ENCODE measurements at places on chromosomes 2 and 18.

DNA sequence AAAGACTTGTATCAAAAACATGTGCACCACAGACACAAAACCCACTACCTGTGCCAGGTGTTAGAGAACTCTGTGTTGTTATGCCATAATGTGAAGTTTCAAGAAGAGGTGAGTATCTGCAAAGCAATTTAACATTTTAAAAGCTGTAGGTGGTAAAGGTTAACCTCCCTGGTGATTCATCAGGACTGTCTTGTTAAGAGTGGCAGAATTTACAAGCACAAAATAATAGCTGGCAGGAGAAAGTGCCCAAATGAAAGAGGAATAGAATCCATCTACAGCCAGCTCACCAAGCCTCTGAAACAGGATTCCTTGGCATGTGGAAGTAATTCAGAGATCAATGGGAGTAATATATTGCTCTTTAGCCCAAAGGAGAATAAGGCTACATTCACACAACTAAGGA is 230.7 kb downstream of the AFF3 start:
- DNase-seq = no peak

GRCh38 chr2:145091967-145092366 is 572.0 kb upstream of the ZEB2 start:
- no peak for DNase-seq

- no peak for DNase-seq
Observed at GRCh38 chr2:176039375-176039774, 37.3 kb upstream of the LNPK start.

DNA sequence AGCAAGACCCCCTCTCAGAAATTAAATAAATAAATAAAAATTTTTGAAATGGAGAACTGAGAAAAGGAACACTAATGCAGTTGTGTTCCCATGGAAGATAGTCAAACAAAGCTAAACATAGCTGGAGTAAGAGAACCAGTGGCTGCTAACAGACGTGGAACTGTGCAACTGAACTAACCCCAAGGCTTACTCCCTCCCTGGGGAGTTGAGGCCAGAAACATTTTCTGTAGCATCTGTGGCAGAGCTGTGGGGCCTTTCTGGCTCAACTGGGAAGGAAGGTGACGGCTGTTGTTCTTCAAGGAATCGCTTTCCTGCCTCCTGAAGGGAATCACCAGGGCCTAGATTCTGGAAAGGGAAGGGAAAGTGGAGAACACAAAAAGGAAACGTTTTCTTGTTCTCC is 53.9 kb upstream of the B3GNT2 start:
- no peak for DNase-seq

DNA sequence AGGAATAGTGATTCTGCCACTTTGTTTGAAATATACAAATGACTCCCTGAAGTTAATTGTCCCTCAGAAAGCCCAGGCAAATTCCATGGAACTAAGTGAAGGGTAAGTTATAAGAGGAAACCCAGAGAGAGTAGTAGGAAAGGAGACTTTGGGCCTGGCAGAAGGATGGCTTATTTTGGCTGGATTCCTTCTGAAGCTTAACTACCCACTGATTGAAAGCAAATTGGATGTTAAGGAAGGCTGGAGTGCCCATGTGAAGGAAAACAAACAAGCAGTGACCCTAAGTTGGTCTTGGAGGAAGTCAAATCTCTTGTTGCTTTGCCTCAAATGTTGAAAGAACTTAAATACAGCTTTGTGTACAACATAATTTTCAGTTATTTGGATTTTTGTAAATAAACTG is 1106.4 kb upstream of the ZEB2 start:
- DNase-seq = no peak

- no peak for DNase-seq
Observed at GRCh38 chr18:49473721-49474120, 13.3 kb upstream of the DYM start.

DNA sequence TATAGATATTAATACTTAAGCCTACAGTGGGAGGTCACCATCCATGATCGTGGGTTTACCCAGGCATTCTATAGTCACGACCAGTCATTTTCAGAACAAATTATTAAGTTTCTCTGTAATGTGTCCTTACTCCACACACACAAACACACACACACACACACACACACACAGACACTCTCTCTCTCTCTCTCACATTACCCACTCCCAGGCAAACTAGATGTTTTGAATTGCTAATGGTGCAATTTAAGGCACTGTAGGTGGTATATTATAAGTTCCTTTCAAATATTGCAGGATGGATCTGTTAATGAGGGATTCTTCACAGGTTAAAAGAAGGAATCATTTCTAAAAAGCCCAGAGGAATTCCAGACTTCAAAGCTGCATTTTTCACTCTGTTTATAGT is 657.8 kb downstream of the MBD2 start:
- DNase-seq = no peak

- DNase-seq = no peak
Observed at GRCh38 chr18:58983260-58984155, 118.8 kb downstream of the ZNF532 start.

All from hematopoietic multipotent progenitor cell treated with erythropoietin and hydrocortisone succinate and interleukin-3 and kit ligand, for 15 days (in vitro differentiated cells).